ENCODE measurements at places on chromosomes 1 and 21.

GRCh38 chr1:35622510-35623178, 18.7 kb downstream of the PSMB2 start:
- no peak for DNase-seq

DNA sequence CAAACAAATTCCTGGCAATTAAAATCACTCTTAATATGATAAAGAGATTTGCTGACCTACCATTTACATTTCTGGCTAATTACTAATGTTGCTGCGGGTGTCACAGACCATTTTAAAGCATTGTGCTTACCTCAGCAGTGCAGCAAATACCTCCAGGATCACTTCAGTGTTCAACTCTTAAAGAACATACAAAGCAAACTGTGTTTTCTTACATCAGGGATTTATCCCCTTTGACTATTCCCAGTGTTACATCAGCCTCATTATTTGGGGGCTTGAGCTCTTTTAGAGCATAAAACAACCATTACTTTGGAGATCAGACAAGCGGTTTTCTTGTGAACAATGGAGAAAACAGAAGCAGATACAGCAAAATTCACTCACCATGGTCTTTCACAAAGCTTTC, 185.4 kb downstream of the LYPLAL1 start:
- no peak for DNase-seq

DNA sequence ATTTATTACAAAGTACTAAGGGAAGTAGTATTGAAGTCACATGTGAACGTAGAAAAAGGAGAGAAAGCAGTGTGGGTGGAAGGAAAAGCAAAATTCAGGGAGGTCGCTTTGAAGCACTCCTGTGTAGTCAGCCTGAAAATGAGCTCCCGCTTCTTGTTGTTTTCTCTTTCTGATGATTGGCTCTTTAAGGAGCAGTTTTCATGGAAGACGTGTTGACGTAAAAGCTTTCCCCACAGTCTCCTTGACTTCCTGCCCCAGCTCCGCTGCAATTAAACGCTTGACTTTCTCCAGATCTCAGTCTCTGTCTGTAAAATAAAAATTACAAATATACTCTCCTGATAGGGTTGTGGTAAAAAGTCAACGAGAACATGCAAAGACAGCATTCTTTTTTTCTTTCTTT, 661.5 kb upstream of the ZP4 start:
- no peak for DNase-seq

DNA sequence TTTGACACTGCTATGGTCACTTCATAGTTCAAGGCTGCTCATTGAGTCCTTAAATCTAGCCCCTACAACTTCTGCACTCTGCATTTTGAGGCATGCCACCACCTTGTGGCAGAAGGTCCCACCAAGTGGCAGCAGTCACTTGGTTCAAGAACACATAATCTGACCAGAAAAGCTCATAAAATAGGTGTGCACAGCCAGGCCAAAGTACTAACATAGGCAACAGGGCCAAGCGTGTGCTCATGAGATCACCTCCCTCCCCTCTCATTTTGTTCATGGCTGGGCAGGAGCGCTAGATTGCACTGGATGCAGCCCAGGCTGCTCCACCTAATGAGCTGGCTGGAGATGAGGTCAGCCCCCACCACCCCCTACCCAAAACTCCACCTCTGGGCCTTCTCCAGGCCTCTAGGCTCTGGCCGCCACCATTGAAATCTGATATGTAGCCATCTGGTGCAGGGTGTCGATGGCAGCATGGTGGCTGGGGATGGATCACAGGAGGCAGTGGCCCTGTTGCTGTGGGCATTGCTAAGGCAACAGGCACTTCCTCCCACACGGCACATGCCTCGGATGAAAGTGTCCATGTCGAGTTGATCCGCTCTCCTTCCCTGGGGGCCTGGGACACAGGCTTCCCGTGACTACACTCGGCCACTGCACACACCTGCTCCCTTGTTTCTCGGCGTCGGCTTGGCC, 193.2 kb downstream of the TRABD2B start:
- DNase-seq: no peak

DNA sequence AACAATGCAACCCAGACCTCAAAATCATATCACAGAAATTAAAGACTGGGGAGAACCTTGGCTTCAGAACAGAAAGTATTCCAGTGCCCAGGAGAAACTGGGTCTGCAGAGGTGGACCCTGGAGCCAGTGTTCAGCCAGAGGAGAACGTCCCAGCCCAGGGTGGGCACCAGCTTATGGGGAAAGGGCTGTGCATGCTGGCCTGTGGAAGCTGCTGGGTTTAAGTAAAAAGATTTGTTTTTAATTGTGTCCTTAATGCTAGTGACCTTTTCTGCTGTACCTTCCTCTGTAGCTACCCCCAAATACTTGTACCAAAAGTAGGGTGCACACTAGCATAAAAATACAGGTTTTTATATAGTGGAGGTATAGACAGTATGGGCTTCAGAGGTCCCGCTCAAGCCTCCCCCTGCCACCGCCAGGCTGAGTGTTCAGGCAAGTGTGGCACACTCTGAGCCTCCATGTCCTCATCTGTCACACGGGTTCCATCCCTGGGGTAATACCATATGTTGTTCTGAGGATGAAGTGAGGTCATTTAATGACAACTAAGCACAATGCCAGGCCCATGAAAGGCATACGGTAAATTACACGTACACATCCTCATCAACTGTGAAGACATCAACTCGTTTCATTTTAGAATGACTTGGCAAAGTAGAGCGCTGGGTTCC, 47.0 kb downstream of the SLC37A1 start:
- DNase-seq: no peak

- no peak for DNase-seq
Measured at GRCh38 chr1:111906111-111906510, 83.4 kb downstream of the KCND3 start.

DNA sequence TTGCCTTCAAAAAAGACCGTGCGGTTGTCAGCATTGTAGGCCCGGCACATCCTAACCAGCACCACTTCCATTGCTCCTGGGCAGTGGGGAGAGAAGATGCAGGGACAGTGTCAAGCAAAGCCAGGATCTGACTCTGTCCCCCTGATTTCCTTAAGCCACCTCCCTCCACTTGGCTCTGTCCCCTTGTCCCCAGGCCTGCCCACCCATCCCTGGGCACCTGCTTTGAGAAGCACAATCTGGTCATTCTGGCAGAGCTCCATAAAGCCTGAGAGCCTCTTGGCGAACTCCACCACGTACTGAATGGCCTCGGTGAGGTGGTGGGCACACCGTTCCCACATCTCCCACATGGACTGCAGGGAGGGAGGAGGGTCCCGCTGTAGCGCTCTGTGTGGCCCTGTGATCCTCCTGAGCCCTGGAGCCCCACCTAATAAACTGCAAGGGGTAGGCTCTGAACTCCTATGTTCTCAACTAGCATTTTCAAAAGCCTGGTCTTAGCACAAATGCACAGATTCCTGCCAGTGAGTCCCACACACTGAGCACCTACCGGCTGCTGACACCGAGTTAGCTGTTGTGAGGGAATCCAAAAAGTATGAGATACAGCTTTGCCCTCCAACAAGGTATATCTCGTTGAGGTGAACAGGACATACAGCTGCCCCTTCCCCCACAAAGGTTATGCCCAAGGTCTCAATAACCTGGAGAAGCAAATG, 8.2 kb upstream of the LINGO4 start:
- no peak for DNase-seq

- DNase-seq: no peak
Measured at GRCh38 chr1:95927061-95927460, 693.1 kb downstream of the RWDD3 start.

- no peak for DNase-seq
Measured at GRCh38 chr1:223726380-223727001, 14.2 kb downstream of the CAPN2 start.

All from NCI-H774 (cell line).